GM23338 (cell line): ENCODE measurements at places on chromosomes 6 and 20.

GRCh38 chr20:58647796-58648501 is 3.1 kb upstream of the STX16 start:
- no peak for DNase-seq

DNA sequence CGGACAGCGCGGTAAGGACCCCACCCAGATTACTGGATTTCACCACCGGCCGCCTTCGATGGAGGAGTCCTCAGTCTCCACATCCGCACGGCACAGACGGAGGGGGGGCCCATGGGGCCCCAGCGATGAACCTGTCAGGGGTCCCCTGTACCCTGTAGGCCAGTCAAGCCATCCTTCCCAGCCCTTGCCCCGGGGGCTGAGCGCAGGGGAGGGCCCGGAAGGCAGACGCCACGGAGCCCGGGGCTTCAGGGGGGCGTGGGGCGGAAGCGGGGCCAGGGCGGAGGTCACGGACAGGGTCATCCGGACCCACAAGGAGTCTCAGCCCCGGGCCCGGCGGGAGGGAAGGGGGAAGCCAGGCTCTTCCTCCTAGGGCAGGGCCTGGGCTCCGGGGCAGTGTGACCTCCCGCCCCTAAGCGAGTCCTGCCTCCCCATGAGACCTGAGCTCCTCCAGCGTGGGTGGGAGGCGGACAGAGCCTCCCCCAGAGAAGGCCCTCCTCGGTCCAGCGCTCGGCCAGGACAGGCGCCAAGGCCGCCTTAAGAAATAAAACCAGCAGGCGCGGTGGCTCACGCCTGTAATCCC is 22.8 kb downstream of the ZBTB46 start:
- DNase-seq: no peak

DNA sequence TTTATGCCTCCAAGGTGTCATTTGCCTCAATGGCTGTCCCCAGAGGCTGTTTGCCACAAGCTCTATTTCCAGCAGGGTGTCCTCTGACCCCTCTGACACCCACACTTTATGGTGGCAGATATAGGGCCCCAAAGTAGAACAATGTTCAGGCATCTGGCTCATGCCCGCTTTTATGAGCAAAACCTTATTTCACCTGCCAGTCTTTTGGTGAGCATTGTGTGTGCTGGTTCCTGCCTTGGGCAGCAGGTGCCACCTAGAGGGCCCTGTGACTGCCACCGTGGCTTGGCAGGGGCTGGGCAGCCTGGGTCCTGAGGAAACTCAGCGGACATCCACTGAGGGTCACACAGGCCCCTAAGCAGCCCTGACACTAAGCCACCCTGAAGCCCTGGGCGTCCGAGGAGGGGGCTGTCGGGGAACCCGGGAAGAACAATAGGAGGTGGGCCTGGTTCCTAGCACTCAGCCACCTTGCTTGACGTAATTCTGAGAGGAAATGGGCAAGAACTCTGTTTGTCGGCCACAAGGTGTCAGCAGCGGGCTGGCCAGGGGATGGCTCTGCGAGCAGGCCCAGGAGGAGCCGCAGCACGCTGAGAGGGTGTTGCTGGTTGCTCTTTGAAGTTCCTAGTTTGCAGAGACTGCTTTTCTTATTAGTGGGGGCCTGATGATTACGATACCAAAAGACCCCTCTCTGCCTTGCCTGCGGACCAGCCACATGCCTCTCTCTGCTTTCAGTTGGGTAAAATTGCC is 148.9 kb downstream of the SCML4 start:
- DNase-seq: peak; percentile 94

- peak; percentile 56 for DNase-seq
Measured at GRCh38 chr20:4748847-4749246, 27.1 kb downstream of the PRND start.

DNA sequence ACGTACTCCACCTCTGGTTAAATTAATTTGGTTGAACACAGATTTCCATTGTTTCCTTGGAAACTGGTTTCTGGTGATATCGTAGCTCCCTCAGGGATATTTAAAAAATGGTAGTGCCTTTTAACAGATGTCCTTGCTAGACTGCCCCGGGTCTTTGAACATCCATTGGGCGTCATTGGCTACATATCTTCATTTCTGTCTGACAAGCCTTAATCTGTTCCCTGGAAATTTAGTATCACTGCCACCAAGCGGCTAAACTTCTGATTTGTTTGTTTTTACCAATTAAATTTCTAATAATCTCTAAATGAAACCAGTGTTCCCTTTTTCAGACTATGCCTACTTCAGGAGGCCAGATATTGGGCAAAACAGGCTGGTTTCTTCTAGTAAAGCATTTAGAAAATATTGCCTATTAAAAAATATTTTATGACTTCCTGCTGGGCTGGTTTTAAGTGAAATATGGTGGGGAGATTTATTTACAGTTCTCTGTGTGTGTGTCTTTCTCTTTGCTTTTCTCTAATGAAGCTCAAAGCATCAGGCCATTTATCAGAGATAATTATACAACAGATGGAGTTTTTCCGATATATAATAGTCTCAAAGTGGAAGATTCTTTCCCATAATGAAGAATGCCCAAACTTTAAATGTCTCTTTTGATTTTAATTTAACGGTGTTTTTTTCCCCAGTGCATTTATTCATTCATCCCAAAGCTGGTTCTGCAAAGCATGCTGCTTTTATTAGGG is 249.5 kb downstream of the ZFAND3 start:
- no peak for DNase-seq

DNA sequence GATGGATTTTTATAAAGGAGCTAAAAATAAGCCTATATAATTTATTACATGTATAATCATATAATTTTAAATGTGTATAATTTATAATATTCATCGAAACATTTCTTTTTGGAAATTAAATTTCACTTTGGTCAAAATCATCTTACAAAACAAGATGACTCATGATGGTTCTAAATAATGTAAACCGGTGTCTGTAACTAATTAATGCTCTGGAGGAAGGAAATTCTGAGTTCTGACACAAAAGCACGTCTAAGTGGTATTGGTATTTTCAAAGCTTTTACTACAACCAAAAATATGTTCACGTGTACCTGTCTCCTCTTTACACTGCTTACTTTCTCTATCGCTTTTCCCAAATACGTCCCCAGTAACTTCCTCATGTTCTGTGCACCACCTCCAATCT is 134.1 kb downstream of the MTHFD1L start:
- DNase-seq: no peak
